ENCODE measurements at places on chromosomes 4 and X.

- DNase-seq: no peak
Observed at GRCh38 chr4:77579406-77580076, 26.1 kb upstream of the CXCL13 start.

DNA sequence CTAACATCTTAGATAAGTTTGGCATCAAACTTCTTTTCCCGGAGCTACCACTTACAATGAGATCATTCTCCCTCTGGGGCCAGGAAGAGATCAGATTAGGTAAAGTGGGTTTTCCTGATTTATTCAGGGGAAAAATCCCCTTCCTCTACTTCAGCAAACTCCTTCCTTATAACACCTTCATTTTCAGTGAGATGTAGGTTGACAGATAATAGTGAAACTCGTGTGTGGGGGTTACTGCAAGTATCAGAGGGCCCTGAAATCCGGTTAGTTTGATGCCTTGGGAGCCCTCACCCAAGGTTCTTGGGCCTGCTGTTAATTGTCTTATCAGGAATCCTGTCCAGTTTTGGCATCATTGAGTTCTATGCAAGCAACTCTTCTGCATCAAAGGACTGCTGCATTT lies 10.8 kb downstream of the FTHL17 start:
- no peak for DNase-seq

DNA sequence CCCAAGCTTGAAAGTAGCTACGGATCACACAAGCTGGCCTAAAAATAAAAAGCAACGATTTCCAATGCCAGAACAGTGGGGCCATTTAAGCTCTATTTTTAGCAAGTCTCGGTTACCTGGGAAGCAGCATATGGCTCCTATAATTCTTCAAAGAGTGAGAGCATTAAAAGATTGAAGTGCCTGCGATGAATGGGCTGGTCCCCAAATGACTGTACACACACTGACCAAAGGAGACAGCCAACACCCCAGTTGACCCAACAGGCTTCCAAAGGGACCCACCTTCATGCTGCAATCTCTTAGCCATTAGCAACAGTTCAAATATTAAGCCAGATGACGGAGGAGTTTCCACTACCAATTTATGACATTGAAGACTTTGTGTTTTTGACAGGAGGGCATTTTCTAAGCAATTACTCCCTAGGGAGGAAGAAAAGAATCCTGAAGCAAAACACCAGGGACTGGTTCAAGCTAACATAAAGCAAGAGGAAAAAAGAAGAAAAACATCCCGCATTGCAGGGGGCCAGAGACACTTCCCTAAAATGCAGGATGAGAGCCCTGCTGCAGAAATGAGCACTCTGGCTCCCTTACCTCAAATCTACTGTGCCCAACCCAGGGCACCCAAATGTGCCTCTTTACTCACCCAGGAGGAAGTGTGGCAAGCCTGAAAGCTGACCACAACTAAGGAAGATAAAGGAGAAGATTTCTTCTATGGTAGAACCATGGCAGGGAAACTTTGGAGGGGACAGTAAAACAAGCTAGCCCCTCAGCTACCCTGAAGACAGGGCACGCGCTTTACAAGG lies 21.6 kb downstream of the SH3KBP1 start:
- DNase-seq: peak; percentile 53

DNA sequence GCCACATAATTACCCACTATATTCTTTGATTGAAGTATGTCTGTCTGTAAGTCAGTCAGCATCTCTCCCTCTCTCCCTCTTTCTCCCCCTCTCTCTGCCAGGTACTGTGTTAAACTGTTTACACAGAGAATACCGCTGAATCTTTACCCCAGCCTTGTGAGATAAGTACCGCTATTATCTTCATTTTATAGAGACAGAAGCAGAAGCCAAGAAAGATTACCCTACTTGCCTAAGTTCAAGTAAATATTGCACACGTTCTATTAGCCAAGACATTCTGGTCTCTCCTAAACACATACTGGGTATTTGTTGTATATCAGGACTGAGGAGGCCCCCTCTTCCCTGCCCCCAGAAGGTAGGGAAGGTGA lies 695 bp upstream of the GPR101 start:
- no peak for DNase-seq

DNA sequence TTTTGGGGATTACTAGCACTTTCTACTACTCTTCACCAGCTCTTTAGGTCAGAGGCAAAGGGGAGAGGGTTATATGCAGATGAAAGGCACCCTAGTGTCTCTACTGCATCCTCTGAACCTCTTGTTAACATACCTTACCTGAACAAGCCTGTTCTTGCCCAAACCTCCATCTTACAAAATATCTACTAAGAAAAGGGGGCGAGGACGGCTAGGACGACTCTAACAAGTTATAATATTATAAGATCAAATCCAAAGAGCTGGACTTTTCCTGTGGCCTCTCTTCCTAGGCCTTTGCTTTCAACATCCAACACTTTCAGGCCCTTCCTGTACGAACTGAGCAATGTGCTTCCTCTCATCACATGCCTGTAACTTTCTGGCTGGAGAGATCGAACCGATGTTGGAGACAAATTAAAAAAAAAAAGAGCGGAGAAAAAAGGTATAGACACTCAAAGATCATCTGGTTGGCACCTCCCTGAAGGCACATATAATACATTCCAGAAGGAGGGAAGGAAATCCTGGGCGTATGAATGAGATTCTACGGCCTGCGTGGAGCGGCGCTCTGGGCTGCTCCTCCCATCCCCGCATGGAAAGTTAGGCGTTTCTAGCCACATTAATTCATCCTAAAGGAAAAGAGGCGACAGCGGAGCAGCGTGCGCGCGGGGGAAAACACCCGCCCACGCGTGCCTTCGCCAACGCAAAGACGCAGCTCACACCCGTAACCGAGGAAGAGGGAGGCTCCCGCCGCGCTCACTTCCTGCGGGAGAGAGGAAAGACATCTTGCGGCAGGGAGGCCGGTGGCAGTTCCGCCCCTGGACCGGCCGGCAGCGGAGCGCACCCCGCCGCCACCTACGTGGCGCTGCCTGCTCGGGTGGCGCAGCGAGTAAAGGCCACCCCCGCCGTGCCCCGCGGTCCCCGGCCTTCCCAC lies 808 bp downstream of the PRDM5 start:
- DNase-seq: no peak

GRCh38 chr4:144223149-144223548 lies 82.6 kb upstream of the GYPA start:
- no peak for DNase-seq

DNA sequence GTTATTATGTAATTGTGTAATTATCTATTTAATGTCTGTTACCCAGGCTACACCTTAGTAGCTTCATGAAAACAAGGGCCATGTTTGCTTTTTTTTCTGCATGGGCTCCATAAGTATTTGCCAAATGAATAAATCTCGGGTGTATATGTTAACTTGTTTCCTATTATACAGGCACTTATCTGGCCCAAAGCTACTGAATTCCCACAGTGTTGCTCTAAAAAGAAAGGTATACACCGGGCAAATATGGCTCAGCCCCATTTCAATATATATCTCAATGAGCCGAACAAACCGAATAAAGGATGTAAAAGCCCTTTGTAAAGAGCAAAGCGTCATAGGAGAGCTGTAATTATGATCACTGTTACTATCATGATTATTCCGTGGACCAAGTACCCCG lies 767 bp downstream of the PAQR3 start:
- DNase-seq: no peak

- DNase-seq: no peak
Observed at GRCh38 chrX:17370191-17370590, 4.8 kb upstream of the NHS start.

All from GDM1 (cell line).